ENCODE measurements at places on chromosomes 3 and 15. TPM values are rescaled to one million over a fixed set of nuclear protein-coding genes. Genes with fewer than 3 reads are reported as not detected.

TRIM71 gene
- 0.05 TPM for total RNA-seq

SMCO1 gene
- not detected for total RNA-seq

TMEM158 gene
- 0.66 TPM for total RNA-seq

LMAN1L gene
- total RNA-seq, result 0.36 TPM

PLA2G4D gene
- total RNA-seq, result not detected

PPP2R3A gene
- total RNA-seq, result 0.49 TPM

TIMMDC1 gene
- 113 TPM for total RNA-seq

CHRNA3 gene
- total RNA-seq, result not detected

PLA2G4E gene
- total RNA-seq, result not detected

AGBL1 gene
- not detected for total RNA-seq

VWA5B2 gene
- total RNA-seq, result not detected

FMN1 gene
- not detected for total RNA-seq

CHRM5 gene
- total RNA-seq, result not detected

GHRL gene
- total RNA-seq, result 0.43 TPM

KNSTRN gene
- total RNA-seq, result 52.9 TPM

ZPLD1 gene
- total RNA-seq, result not detected

CHAC1 gene
- 8.4 TPM for total RNA-seq

DLEC1 gene
- 0.54 TPM for total RNA-seq

TMIE gene
- total RNA-seq, result not detected

ROBO2 gene
- total RNA-seq, result not detected

UCN2 gene
- total RNA-seq, result not detected

TMC3 gene
- total RNA-seq, result not detected

KLHL6 gene
- total RNA-seq, result 44.9 TPM

ATP13A3 gene
- 181 TPM for total RNA-seq

PYGO1 gene
- not detected for total RNA-seq

TRPM1 gene
- not detected for total RNA-seq

TPRG1 gene
- 25.9 TPM for total RNA-seq

FAM43A gene
- total RNA-seq, result 7.0 TPM

FAM240A gene
- not detected for total RNA-seq

CDAN1 gene
- 29.7 TPM for total RNA-seq

PLCD1 gene
- 4.2 TPM for total RNA-seq

NR2E3 gene
- not detected for total RNA-seq

PROS1 gene
- total RNA-seq, result 1.3 TPM

PP2D1 gene
- not detected for total RNA-seq

MGA gene
- 36.0 TPM for total RNA-seq

IMPG2 gene
- 0.05 TPM for total RNA-seq

SENP8 gene
- total RNA-seq, result 1.7 TPM

KIF15 gene
- 26.5 TPM for total RNA-seq

USP4 gene
- 96.9 TPM for total RNA-seq

SLITRK3 gene
- not detected for total RNA-seq

ANKUB1 gene
- total RNA-seq, result not detected

FAM107A gene
- total RNA-seq, result not detected

SLC24A1 gene
- total RNA-seq, result 5.5 TPM
